ENCODE measurements at places on chromosomes 2 and 18.
A peak's percentile ranks its signal among the peaks of the same experiment; 100 is the strongest.

DNA sequence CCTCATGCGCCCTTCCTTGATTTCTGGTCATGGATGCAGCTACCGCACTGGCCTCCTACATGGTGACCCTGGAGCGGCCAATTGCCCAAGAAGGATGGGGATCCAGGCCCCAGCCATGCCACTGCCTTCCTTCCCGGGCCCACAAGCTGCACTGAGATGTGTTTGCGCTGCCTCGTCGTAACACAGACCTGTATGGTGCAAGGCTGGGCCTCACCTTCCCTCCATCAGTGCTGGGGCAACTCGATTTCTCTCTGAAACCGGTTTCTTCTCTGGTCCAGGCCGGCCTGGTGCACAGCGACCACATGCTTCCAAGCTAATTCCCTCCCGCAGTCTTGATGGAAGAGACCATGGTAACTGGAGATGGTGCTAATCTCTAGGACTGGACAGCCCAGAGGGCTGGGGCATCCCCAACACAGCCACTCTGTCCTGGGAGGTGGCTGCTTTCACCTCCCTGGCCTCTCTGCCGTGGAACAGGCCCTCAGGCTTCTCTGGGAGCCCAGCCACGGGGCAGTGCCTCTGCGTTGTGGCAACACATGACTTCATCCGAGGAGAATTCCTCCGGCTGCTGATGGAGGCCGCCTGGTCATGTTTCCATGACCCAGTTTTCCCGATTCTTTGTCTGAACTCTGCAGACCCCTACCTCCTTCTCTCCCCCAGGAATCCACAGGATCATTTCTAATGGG, 184.2 kb downstream of the GLI2 start:
- peak; percentile 93 for DNase-seq

- DNase-seq = no peak
Measured at GRCh38 chr2:58030771-58031170, 15.8 kb upstream of the VRK2 start.

- DNase-seq = no peak
Measured at GRCh38 chr2:10410823-10411437, 37.2 kb downstream of the ODC1 start.

GRCh38 chr2:149365931-149366583, 35.7 kb downstream of the LYPD6 start:
- no peak for DNase-seq

GRCh38 chr2:1634681-1635341, 109.5 kb downstream of the PXDN start:
- DNase-seq = peak; percentile 12

DNA sequence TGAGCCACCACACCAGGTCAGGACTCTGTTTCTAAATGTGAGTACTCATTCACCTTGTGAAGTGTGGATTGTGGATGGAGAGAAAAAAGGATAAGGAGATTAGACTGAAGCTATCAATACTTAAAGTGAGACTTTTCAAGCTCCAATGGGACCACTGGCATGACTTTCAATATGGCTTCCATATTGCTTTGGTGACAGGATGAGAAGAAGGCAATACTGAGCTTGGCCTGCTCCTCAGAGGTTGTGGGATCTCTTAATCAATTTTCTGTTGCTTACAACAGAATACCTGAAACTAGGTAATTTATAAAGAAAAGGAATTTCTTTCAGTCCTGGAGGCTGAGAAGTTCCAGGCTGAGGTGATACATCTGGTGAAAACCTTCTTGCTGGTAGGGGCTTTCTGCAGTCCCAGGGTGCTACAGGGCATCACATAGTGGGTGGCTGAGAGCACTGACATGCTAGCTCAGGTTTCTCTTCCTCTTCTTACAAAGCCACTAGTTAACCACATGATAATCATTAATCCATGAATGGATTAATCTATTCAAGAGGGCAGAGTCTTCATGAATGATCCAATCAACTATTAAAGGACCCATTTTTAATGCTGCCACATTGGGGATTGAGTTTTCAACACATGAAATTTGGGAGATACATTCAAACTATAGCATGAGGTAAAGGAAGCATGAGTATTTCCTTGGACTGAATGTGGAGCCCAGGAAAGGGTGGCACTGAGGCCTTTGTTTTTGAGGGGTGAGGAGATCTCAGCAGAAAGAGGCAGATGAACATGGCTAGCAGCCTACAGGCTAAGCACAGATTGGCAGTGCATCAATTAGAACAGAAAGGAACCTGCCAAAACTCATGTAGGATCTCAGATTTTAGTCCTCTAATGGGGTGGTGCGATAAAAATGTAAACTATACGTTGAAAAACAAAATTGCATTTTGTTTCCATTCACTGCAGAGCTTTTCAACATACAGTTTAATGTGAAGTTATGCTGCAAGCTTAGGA, 274.5 kb downstream of the PIK3C3 start:
- no peak for DNase-seq

DNA sequence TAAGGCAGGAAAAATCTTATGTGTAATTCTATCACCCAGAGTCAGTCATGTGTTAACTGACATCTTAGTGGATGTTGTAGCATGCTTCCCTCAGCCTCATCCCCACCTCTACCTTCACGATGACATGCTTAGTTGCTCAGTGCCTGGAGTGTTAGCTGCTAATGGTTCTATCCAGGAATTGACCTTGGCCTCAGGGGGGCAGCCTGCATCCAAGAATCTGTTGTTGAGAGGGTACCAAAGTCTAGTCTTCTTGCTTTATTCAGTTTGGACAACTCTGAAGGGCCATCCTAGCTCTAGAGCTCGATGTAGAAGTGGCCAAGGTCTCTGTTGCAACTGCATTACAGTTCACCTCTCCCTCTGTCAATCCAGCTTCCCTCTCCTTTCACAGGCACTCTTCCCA, 61.2 kb downstream of the ACYP2 start:
- no peak for DNase-seq

All from aorta (tissue), 5 donors.